Fibroblast of the conjunctiva (primary cell): ENCODE measurements at places on chromosomes 5 and 9.

DNA sequence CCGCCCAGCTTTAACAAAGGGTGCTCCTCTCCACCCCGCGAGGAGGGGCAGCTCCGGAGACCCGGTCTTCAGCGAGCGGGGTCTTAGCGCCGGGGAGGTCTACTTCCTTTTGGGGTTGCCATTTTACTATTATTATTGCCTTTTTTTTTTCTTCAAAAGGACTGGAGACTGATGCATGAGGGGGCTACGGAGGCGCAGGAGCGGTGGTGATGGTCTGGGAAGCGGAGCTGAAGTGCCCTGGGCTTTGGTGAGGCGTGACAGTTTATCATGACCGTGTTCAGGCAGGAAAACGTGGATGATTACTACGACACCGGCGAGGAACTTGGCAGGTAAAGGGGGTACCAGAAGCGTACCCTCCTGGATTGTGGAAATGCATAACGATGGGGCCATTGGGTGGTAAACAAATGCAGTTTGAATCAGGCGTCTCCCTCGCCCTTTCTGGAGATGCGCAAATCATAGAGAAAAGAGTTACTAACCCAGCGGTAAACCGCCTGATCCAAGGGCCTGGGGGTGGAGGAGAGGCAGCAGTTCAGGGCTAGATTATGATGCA is 1.2 kb downstream of the DAPK1 start:
- no peak for DNase-seq

DNA sequence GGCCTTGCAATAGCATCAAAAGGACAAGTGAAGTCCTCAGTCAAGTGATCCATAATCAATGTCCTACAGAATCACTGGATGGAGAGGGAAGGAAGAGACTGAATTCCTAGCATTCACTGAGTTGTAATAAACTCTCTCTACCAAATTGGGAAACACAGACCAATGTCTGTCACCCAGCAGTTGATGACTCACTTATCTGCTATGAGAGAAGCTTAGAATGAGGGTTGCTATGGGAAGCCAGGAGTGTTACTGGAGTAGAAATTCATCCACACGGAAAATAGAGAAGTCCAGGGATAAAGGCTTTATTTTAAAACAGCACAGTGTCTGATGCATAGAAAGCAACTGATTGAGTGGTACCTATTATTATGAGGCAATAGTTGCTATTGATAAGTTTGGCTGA is 407.4 kb downstream of the BRINP1 start:
- no peak for DNase-seq

GRCh38 chr9:93620041-93620506 is 43.7 kb downstream of the PHF2 start:
- DNase-seq, result no peak

DNA sequence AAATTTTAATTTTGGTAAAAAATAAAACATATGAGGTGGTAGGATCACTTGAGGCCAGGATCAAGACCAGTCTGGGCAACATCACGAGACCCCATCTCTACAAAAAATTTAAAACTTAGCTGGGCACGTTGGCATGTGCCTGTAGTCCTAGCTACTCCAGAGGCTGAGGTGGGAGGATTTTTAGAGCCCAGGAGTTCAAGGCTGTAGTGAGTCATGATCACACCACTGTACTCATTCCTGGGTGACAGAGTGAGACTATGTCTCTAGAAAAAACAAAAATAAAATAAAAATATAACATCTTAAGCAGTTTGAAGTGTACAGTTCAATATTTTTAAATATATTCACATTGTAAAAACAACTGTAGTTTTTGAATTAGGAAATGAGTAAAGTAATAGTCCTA is 108.3 kb downstream of the SMIM15 start:
- no peak for DNase-seq

- DNase-seq, result no peak
These were observed 11.6 kb upstream of the SFXN1 start for GRCh38 chr5:175466700-175467318.

DNA sequence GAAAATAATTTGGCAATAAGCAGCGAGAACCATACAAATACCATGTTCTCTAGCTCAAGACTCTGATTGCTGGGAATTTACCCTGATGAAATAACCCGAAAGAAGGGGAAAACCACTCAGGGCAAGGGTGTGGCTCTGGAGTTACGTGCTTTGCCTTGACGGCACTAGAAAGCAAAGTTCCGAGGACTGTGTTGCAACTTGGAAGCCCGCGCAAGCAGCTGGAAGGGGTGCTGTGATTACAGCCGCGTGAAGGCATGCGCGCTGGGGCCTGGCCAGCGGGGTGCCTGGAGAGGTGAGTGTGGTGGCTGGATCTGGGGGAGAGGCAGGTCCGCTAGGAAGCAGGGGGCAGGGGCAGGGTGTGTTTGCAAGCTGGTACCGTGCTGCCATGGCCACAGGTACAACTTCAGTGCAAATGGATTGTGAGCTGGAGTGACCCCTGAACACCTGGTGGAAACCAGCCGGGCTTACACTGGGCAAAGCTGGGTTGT is 52.6 kb upstream of the CNOT6 start:
- DNase-seq, result peak; percentile 18

DNA sequence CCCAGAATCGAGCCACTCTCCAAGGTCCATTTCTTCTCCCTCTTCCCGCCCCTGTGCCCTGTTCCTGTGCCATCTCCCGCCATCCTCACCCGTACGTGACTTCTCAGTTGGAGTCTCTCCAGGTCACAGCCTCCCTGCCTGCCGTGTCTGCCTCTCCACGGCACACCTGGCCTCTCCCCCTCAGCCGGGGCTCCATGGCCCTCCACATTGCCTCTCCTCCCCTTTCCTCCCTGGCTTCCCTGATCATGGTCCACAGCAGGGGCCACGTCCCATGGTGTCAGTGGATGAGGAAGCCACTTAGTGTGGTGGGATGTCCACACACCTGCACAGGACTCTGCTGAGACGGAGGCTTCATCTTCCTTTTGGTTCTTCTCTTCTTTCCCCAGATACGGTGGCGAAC is 2.3 kb downstream of the PAEP start:
- DNase-seq, result no peak

- DNase-seq, result no peak
These were observed 18.3 kb upstream of the IL33 start for GRCh38 chr9:6197330-6197729.

- DNase-seq, result no peak
These were observed 150.1 kb upstream of the MPDZ start for GRCh38 chr9:13429301-13430190.

DNA sequence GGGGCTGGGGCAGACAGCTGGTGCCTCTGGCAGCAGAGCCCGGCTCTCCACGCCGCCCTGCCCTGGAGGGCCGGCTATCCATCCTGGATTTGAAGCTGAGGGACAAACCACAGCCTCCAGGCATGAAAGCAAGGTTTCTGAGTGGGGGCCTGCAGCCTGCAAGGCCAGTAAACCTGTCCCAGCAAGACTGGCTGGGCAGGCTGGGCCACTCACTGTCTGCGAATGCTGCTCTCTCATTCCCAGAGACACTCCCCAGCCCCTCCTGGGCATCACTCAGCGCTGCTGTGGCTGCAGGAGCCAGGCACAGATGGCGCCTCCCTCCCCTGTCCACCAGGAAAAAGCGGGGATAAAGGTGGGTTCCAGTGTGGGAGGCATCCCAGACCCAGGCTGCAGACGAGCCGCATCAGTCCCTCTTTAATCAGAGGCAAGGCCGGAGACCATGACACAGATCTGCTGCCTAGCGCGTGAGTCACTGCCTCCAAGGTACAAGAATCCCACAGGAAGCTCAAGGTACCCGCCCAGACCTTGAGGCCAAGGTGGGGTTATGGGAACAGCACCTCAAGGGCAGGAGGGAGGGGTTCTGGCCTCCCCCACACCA is 118.0 kb downstream of the VAV2 start:
- DNase-seq, result no peak

DNA sequence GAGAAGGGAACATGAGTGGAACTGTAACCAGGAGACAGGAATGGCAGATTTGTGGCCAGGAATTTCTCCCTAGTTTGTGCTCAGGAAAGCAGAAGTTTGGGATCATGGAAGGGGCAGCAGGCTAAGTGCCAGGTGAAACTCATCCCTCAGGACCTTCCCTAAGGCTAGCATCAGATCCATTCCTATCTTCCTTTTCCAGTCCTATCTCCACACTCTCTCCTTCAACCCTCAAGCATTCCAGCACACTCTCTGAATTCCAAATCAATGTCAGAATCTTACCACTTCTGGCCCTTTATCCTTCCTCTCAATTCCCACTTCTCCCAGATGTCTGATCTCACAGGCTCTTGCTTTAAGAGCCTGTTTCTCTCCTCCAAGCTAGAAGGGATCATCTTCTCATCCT is 53.2 kb upstream of the GRIA1 start:
- DNase-seq, result no peak

GRCh38 chr9:132669319-132669697 is 475 bp downstream of the DDX31 start:
- DNase-seq, result no peak

GRCh38 chr9:84590706-84591105 is 78.8 kb upstream of the NTRK2 start:
- no peak for DNase-seq

DNA sequence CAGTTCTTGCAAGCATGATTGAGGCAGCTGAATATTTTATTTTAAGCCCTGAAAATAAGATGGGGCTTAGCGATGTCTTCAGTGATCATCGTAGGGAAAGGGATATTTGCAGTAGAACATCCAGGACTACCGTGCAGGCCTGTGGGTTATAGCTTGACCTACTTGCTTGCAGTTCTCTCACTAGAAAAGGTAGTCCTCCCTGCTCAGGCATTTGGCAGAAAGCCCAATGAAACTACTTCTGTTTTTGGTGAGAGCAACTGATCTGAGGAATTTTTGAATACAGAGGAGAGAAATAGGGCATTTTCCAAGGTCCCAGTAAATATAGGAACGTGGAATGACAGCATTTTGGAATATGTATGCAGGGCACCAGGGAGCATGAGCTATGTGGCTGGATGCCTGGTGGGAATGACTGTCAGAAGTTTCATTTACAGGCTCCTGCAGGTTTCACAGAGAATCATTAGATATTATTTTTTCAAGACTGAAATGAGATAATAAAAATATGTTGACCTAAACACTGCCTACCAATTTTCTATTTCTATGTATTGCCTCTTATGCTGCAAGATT is 417.9 kb upstream of the ACTBL2 start:
- DNase-seq, result no peak

- no peak for DNase-seq
These were observed 870.0 kb upstream of the CDH9 start for GRCh38 chr5:27908341-27908740.

GRCh38 chr9:133759146-133759900 is 21.2 kb upstream of the SARDH start:
- no peak for DNase-seq

- no peak for DNase-seq
These were observed 244.6 kb downstream of the DMRT2 start for GRCh38 chr9:1294641-1295258.

DNA sequence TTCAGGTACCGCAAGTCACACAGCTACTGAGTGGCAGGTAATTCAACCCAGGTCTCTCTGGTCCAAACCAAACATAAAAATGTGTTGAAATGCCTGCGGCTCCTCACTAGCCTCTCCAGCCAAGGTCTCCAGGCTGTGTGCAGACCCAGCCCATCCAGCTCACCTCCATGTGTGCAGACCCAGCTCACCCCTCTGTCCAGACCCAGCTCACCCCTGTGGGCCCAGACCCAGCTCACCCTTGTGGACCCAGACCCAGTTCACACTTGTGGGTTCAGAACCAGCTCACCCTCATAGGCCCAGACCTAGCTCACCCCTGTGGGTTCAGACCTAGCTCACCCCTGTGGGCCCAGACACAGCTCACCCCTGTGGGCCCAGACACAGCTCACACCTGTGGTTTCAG is 188.0 kb upstream of the ADCY2 start:
- DNase-seq, result no peak

- no peak for DNase-seq
These were observed 16.1 kb upstream of the ARSI start for GRCh38 chr5:150318613-150319483.

GRCh38 chr9:116688806-116689485 is 1.8 kb downstream of the TRIM32 start:
- no peak for DNase-seq

DNA sequence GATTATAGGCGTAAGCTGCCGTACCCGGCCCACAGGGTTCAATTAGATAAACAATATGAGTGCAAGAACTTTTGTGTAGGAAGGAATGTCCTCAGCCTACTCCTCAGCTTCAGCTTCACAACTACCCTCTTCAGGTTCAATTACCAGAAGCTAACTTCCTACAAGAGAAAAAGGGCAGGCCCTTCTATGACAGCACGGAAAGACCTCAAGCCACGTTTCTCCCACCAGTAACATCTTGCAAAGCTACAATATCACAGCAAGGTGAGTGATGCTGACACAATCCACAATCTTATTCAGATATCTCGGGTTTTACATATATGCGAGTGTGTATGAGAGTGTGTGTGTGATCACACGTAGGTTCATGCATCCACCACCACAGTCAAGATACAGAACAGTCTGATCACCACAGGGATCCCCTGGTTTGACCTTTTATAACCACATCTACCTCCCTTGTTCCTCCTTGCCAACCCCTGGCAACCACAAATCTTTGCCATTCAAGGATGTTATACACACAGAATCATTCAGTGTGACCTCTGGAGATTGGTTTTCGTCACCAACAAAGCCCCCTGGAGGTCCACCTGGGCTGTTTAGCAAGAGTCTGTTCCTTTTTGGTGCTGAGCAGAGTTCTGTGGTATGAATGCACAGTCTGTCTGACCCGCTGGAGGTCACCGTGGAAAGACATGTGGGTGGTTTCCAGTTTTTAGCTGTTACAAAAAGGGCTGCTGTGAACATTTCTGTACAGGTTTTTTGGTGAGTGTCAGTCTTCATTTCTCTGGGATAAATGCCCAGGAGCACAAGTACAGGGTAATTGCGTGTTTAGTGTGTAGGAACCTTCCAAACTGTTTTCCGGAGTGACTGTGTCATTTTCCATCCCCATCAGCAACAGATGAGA is 38.2 kb downstream of the IPPK start:
- DNase-seq, result no peak

DNA sequence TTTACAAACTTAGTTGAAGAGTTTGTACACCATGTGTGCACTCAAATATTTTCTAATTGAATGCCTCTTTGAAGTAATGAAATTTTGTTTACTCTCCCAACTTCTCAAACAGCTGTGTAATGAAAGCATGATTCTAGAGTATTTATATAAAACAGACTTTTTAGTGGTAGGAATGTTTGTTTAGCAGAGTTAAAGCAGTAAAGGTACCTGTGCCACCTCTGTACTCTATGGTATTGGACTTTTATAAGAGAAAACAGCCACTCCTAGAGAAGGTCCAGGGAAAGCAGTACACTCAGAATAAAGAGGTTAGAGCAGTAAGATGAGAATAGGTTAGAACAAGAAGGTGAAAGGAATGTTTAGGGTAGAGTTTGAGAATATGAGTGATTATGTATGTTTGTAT is 163.1 kb downstream of the CHSY3 start:
- DNase-seq, result no peak

GRCh38 chr9:34233672-34234071 is 54.8 kb downstream of the UBAP1 start:
- no peak for DNase-seq

DNA sequence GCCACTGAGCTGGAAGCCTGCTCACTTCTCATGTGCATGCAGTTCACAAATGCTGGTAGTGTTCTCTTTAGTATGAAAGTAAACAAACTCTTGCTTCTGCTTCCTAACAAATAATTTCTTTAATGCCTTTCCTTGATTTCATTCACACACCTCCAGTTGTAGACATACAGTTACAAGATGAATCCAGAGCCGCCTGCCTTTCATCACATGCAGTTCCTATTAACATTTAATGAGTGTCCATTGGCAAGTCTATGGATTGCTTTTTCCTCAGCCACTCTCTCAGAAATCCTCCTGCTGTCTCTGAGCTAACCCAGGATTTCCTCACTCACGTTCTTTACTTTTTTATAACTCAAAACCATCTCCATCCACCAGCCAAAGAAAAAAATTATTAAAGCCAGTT is 408.6 kb downstream of the BNC2 start:
- DNase-seq, result no peak
